Activated CD4-positive, alpha-beta T cell treated with anti-CD3 and anti-CD28 coated beads, Interleukin-10, Interleukin-2, amounts not matched to agents 100 ng/mL and 50 ng/mL, durations not matched to agents 16 hours and 8 hours (primary cell): ENCODE measurements at places on chromosomes 2 and 18.

GRCh38 chr2:126893153-126893552 is 5.5 kb upstream of the TEX51 start:
- DNase-seq = no peak

- DNase-seq = no peak
Measured at GRCh38 chr18:23926571-23926970, 88.0 kb upstream of the TTC39C start.

DNA sequence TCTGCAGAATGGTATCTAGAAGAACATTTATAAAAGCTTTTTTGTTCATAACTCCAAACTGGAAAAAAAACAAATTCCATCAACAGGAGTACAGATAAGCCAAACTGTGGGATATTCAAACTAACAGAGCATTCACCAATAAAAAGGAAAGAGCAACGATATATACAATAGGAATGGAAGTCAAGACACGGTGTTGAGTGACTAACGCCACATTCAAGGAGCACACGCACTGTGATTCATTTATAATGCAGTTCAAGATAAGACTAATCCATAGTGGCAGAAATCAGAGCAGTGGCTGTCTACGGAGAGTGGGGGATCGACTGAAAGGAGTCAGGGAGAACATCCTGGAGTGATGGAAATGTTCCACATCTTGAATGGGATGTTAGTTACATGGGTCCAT is 70.7 kb downstream of the CABYR start:
- DNase-seq = no peak

- no peak for DNase-seq
Measured at GRCh38 chr2:8176887-8177286, 505.0 kb upstream of the ID2 start.

DNA sequence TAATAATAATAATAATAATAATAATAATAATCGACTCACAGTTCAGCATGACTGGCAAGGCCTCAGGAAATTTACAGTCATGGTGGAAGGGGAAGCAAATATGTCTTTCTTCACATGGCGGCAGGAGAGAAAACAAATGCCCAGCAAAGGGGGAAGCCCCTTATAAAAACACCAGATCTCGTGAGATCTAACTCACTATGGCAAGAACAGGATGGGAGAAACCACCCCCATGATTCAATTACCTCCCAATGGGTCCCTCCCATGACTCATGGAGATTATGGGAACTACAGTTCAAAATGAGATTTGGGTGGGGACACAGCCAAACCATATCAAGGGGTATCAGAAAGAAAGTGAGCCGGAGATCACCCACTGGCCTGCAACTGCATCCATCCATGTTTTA is 40.5 kb upstream of the PAPOLG start:
- no peak for DNase-seq
